ENCODE measurements at places on chromosomes 5 and 9.

- no peak for DNase-seq
Measured at GRCh38 chr9:90801973-90802322, 329 bp downstream of the SYK start.

DNA sequence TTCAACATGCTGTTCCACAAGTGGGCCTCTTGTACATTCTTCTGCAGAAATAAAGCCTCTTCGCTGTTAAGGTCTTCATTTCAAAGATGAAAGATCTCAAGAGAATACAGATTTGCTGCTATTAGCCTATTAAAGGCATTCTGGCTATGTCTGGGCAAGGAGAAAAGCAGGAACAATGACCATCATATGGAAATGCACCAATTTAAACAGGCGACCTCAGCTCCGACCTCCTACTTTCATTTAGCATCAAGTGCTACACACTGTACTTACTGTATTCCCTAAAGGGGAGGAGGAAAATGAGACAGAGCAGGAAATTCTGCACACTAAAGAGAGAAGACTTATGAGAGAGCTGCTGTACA, 64.8 kb downstream of the HABP4 start:
- no peak for DNase-seq

- DNase-seq = no peak
Measured at GRCh38 chr9:15157381-15157780, 149.6 kb downstream of the TTC39B start.

DNA sequence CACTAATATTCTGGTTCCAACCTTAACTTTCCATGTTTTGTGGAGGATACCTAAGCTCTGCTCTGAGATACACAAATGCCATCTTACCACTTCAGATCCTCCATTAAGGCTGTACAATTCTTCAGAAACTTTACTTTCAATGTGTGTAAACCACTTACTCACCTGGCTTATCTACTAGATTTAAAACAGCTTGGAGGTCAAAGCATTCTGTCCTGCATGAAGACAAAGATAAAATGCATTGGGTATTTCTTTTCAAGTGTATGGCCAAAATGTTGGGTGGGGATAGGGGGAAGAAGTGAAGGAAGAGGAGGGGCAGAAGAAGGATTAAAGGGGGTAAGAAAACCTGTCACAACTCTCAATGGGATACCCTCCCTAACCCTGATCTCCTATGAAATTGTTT, 939 bp downstream of the GOLGA1 start:
- DNase-seq = no peak

DNA sequence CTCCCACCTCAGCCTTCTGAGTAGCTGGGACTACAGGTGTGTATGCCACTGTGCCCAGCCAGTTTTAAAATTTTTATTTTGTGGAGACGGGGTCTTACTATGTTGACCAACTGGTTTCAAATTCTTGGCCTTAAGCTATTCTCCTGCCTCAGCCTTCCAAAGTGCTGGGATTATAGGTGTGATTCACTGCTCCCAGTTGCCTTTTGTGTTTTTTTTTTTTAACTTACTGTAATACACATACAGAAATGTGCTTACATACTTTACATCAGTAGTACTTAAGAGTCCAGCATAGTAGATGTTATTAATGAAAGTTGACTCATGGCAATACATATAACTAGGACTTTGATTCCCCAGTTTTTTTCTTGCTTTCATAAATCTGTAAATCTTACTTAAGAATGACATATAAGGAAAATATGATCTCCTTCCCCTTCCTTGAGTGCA, 4.7 kb downstream of the MAN2A1 start:
- DNase-seq = no peak

DNA sequence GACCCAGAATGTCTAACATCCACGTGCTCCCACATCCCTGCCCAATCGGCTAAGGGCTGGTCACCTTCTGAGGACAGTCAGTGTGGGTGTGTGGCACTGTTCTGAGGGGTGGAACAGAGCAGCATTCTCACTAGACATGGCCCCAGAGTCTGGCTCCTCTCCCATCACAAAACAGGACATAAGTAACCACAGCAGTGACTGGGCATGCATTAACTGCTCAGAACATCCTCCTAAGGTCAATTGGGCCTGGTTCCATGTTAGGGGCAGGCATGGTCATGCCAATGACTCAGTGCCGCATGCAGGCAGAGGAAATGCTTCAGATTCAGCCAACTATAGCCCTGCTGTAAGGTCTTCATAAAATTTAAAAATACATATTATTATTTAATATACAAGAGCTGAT, 12.9 kb downstream of the MACROH2A1 start:
- DNase-seq = no peak

GRCh38 chr5:137498736-137499505, at the start of gene SPOCK1:
SPOCK1 (minus strand) TSS chr5:137499326.
- DNase-seq = peak; percentile 32

DNA sequence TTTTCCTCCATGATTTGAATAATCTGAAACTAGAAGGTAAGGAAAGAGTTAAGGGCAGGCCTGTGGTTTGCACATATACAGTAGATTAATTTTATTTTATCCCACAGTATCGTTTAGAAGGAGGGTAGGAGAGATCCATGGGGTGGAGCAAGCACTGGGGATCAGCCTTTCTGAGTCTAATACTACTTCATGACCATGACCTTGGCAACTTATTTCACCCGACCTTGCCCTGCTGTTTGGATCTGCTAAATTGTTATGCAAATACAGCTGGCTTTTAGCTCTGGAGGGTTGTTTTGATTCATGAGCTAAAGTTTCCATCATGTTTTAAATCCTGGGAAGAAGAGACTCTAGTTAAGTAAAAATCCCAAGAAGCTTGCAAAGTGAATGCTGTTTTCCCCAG, 864 bp upstream of the GRIN3A start:
- no peak for DNase-seq

- no peak for DNase-seq
Measured at GRCh38 chr5:98535901-98536300, 237.6 kb upstream of the RGMB start.

- DNase-seq = no peak
Measured at GRCh38 chr5:20575571-20575970, 587.6 kb upstream of the CDH18 start.

DNA sequence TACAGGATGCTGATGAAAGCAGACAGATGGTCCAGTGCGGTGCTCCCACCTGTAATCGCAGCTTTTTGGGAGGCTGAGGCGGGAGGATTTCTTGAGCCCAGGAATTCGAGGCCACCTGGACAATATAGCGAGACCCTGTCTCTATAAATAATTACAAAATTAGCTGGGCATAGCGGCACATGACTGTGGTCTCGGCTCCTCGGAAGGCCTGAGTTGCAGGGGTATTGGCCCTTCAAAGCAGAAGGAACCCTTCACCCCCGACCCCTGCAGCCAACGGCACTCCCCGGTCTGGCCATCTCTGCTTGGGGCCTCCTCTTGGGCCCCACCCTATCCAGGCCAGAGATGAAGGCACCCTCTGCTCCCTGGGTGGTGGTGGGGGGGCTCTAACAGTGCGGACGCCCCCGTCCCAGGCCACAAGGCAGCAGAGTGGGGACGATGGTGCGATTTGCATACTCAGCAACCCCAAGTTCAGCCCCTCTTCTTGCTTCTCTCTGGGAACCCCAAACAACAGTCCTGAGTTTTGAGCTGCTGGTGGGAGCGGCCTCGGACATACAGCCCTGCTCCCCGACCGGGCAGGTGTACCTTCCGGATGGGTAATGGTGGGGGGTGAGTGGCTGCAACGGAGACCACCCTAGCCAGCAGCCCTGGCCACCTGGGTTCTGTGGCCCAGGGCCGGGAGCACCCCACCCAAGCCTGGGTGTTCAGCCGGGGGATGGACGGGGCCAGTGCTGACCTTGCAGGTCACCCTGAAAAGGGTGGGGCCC, 50.7 kb downstream of the NACC2 start:
- no peak for DNase-seq

DNA sequence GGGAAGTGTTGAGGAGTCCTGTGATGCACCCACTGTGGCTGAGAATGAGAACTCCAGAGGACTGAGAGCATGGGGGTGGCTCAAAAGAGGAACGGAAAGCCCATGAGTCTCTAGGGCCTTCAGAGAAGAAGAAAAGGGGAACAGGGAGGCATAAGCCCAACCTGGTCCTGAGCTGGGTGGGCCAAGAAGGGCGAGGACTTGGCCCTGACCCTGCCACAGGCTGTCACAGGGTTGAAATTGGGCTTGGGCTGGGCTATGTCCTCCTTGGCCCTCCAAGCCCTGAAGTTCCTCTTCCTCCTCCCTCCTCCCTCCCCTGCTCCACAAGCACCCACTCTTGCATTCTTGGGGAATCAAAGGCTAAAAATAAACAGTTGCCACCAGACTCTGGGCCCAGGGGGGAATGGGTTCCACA, 49.3 kb upstream of the PPARGC1B start:
- no peak for DNase-seq

DNA sequence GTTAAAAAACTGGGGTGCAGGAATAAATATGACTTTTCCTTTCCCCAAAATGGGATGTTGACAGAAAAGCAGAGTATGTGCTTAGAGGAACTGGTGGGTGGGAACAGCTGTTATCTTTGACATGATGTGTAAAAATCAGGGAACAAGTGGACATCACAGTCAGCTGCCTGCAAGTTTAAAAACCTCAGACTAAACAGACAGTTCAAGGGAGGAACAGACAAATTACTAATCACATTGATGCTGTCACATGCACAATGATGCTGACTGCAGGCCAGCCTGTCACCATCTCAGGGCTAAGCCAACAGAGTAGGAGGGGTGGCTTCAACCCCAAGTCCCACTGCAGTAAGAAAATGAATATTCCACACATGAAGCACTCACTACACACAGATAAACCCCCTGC, 38.2 kb upstream of the UBAP2 start:
- no peak for DNase-seq

DNA sequence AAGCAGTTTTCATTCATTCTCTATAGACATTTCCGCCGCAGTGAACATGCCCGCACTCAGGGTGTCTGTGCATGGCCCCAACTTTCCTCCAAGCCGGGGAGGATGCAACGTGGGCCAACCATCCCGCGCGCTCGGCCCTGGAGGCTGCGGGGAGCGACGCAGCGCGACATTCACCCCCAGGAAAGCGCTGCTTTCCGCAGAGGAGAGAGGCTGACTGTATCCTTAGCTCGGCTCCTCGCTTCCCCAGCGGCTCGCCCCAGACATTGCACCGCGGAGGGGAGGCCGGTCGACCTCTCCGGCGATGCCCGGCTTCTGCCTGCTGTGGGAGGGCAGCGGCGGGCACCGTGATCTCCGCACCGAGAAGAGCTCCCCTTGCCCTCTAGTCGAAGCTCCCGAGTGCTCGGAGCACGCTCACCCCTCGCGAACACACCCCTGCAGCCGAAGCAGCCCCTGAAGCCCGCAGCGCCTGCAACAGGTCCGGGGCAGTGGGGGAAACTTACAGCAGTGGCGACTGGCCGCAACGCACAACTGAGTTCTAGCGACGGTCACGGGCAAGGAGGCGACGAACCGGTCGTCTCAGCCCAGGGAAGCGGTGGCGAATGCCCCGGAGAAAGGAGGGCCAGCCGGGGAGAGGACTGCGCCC, 600 bp downstream of the ENC1 start:
- no peak for DNase-seq

- no peak for DNase-seq
Measured at GRCh38 chr5:59559323-59559722, 334.2 kb downstream of the PDE4D start.

DNA sequence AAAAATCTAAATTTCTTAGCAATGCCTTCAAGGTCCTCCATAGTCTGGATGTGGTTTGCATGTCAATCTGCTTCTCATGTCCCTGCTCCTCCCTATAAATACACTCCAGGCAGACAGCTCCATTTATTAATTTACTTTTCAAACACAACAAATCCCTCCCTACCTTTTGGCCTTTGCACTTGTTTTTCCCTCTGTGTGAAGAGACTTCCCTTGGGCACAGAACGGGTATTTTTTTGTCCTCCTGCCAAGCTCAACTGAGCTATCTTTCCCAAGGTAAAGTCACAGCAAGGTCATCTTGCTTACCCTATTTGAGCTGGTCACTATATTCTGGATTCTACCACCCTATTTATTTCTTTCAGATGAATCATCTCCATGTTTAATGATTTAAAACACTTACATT, 159.6 kb upstream of the ANKH start:
- DNase-seq = no peak

GRCh38 chr5:135213027-135213386, 179.0 kb upstream of the PITX1 start:
- no peak for DNase-seq
